ENCODE measurements at places on chromosomes 5 and 9.

DNA sequence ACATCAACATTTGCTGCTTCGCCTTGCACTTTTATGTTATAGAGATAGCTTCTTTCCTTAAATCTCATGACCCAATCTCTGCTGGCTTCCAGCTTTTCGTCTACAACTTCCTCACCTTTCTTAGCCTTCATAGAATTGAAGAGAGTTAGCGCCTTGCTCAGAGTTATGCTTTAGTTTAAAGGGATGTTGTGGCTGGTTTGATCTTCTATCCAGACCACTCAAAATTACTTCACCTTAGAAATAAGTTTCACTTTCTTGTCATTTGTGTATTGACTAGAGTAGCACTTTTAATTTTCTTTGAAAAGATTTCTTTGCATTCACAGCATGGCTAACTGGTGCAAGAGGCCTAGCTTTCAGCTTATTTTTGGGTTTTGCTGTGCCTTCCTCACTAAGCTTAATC, 414.2 kb downstream of the ZNF608 start:
- no peak for DNase-seq

DNA sequence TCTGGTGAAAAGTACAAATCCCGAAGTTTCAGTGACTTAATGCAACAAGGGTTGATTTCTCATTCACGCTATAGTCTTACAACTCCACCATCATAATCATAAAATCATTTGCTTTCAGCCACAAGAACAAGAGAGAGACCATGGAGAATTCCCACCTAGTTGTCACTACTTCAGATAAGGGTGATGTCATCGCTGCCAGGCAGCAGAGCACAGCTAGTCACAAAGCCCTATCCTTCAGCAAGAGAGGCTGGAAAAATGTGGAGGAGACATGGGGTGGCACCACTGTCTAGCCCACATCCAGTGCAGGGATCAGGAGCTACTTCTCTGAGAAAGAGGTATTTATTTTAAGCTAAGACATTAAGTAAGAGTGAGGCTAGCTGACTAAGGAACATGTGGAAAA, 356.1 kb downstream of the YTHDC2 start:
- DNase-seq: no peak

DNA sequence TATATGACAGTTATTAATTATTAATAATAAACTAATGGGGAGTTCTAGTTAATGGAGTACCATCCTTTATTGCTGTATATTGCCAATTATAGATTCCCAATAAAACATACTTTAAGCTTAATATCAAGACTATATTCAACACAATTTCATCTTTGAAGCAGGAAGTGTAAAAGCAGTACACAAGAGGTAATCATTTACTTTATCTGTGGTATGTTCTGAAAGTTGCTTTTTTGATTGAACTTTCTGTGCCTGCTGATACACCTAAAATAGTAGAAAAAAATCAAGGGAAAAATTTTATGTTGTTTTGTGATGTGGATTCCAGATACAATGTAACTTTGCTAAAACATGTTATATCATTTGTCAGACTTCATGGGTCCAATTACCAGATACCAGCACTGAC, 58.0 kb downstream of the ACO1 start:
- no peak for DNase-seq

DNA sequence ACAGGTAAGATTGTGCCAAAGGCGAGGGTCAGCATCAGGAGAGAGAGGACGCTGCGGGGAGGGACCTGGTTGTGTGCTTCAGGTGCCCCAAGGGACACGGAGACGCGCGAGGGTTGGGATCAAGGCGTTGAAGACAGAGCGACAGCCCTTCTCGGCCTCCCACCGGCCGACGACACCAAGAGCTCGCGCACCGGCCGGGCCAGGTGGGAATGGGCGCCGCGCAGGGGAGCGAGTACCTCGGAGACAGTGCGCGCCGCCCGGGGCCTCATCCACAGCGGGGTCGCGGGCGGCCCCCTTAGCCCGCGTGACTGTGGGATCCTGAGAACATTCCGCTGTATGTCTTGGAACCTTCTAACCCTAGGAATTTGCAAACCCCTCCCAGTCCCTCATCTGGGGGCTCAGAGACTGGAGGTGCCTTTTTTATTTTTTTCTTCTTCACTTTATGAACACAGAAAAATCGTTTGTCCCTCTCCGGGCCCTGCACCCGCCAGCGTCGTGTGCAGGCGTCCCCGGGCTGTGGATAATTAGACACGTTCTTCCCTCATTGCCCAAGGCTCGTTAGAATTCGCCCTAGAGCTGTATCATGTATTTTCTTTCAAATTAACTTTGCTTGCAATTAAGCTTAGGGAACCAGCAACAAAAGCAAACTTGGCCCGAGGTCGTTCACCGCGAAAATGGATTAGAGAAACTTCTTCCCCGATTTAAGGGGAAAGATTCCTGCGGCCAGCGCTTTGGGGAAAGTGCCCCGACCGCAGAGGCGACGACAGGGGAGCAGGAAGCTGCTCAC, 4.8 kb downstream of the FOXE1 start:
- no peak for DNase-seq

DNA sequence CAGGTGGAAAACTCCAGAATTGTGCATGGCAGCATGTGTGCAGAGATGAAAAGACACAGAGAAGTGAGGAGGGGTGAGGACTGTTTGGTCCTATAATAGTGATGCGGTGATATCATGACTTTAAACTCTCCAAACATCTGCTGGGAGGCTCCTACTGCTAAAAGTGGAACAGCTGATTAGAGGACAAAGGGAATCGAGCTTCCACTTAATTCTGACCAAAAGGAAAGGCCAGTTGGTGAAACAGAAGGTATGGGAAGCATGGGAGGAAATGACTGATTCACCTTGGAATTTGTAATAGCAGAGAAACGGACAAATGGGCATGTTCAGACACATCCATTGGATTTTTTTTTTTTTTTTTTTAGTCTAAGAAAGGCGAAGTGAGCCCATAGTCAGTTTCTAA, 67.5 kb upstream of the MAMDC2 start:
- DNase-seq: no peak
